Osteoblast (primary cell): ENCODE measurements at places on chromosomes 7 and 10. TPM values are rescaled to one million over a fixed set of nuclear protein-coding genes. Genes with fewer than 3 reads are reported as not detected.

GRCh38 chr7:105743351-105744090, 132.9 kb downstream of the ATXN7L1 start:
- DNase-seq = peak; percentile 23
- no peak overlapping the region for H3K27ac ChIP-seq
- H3K27me3 ChIP-seq = no peaks in the 10 kb centered on the region

GRCh38 chr7:156155988-156156733, 343.9 kb upstream of the SHH start:
- H3K4me1 ChIP-seq = no peaks in the 10 kb centered on the region
- H3K27me3 ChIP-seq = no peaks in the 10 kb centered on the region
- no peaks in the 10 kb centered on the region for H3K36me3 ChIP-seq
- DNase-seq = peak; percentile 71
- no peak overlapping the region for H3K4me3 ChIP-seq

- DNase-seq = no peak
- H3K27ac ChIP-seq = no peak overlapping the region
- H3K36me3 ChIP-seq = no peaks in the 10 kb centered on the region
- no peaks in the 10 kb centered on the region for H3K27me3 ChIP-seq
- H3K4me3 ChIP-seq = no peak overlapping the region
Measured at GRCh38 chr7:42244828-42245227, 7.8 kb upstream of the GLI3 start.

DNA sequence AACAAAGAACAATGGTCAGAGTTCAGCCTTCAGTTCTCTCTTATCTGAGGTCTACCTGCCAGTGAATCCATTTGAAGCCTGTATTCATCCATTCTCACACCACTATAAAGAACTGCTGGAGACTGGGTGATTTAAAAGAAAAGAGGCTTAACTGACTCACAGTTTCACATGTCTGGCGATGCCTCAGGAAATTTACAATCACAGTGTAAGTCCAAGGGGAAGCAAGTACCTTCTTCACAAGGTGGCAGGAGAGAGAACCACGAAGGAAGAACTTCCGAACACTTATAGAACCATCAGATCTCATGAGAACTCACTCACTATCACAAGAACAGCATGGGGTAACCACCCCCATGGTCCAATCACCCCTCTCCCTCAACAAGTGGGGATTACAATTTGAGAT, 33.0 kb upstream of the SLC25A13 start:
- H3K27me3 ChIP-seq = peaks cover 3% of the 10 kb centered on the region
- H3K36me3 ChIP-seq = no peaks in the 10 kb centered on the region
- H3K4me3 ChIP-seq = no peak overlapping the region

GRCh38 chr7:134701272-134701671, 54.6 kb downstream of the BPGM start:
- H3K4me3 ChIP-seq = no peak overlapping the region
- H3K27ac ChIP-seq = no peak overlapping the region
- H3K4me1 ChIP-seq = peaks cover 18% of the 10 kb centered on the region

Gene SRRM3
- 0.29 and 0.36 TPM in 2 replicates for total RNA-seq

DNA sequence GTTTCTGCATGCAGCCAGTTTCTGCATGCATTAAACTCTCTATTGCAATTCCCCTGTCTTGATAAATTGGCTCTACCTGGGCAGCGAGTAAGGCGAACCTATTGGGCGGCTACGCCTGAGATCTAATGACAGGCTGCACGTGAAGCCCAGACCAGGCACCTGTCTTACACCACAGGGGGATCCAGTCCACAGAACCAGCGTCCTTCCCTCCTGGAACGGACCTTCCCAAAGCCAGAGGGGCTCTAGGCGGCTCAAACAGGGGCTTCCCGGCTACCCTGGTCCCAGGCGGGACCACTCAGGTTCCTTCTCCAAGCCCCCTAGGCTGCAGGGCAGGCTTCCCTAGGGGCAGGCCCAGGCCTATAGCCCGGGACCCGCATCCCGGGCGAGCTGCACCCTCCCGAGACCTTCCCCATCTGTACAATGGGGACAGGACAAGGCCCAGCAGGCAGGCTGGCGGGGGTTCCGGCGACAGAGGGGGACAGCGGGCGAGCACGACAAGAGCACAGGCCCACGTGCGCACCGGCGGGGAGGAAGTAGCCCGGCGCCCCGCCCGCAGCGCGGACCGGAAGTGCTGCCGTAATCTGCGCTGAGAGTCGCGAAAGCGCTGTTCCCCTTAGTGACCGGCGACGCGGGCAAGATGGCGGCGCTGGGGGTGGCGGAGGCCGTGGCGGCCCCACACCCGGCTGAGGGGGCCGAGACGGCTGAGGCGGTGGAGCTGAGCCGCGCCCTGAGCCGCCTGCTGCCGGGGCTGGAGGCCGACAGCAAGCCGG, at the start of gene DNAAF5:
Gene DNAAF5, plus strand, starts transcription at position 616 of the 770 bp plus-strand sequence. Its CDS starts 22 bp downstream, at position 638.
- peak within 1 kb of the TSS; percentile 78 for H3K4me3 ChIP-seq
- DNase-seq = peak; percentile 100
- H3K27ac ChIP-seq = peak within 1 kb of the TSS; percentile 30
- H3K36me3 ChIP-seq = peaks cover 10% of the 10 kb centered on the region
- H3K4me1 ChIP-seq = peaks cover 21% of the 10 kb centered on the region
- no peaks in the 10 kb centered on the region for H3K27me3 ChIP-seq

DNA sequence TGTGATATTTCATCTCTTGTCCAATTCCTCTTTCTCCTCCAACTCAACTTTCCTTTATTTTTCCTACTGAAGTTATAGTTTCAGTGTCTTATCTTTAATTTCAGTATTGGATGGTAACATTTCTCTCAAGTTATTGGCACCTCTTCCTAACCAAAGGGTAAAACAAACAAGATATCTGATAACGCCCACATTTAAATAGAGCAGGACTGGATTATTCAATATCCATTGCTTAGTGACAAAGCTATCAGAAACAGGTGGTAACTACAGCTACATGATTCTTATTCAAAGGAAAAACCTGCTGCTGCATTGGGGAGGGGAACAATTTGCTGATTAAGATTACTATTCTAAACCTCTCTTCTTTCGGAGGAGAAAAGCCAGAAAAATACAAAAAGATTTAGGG, 87.8 kb downstream of the TAF3 start:
- DNase-seq = no peak
- no peak overlapping the region for H3K27ac ChIP-seq
- H3K36me3 ChIP-seq = no peaks in the 10 kb centered on the region
- H3K4me3 ChIP-seq = no peak overlapping the region
- no peaks in the 10 kb centered on the region for H3K4me1 ChIP-seq

Gene AKR1C3
- 207 and 238 TPM in 2 replicates for total RNA-seq

Gene SHTN1
- total RNA-seq = 2.2 and 2.4 TPM in 2 replicates

GRCh38 chr7:149196151-149196704, 882 bp downstream of the ZNF282 start:
- H3K4me3 ChIP-seq = peak overlapping the region; percentile 93
- H3K4me1 ChIP-seq = peaks cover 9% of the 10 kb centered on the region
- peak overlapping the region; percentile 75 for H3K27ac ChIP-seq
- peak; percentile 75 for DNase-seq
- H3K27me3 ChIP-seq = no peaks in the 10 kb centered on the region

GRCh38 chr7:50774319-50774718, 8.4 kb downstream of the GRB10 start:
- H3K27me3 ChIP-seq = no peaks in the 10 kb centered on the region
- DNase-seq = no peak
- H3K4me1 ChIP-seq = no peaks in the 10 kb centered on the region
- no peak overlapping the region for H3K4me3 ChIP-seq
- no peaks in the 10 kb centered on the region for H3K36me3 ChIP-seq
- H3K27ac ChIP-seq = no peak overlapping the region

GRCh38 chr10:131874991-131875451, 25.8 kb upstream of the PPP2R2D start:
- peaks cover 4% of the 10 kb centered on the region for H3K27me3 ChIP-seq
- peak; percentile 98 for DNase-seq
- H3K27ac ChIP-seq = no peak overlapping the region
- H3K4me3 ChIP-seq = no peak overlapping the region

- peaks cover 14% of the 10 kb centered on the region for H3K4me1 ChIP-seq
- H3K27ac ChIP-seq = no peak overlapping the region
- H3K4me3 ChIP-seq = no peak overlapping the region
- H3K27me3 ChIP-seq = peaks cover 16% of the 10 kb centered on the region
- DNase-seq = peak; percentile 58
- H3K36me3 ChIP-seq = no peaks in the 10 kb centered on the region
Measured at GRCh38 chr10:29130190-29130673, 158.6 kb upstream of the LYZL1 start.
